ENCODE measurements at places on chromosomes 1 and 21. TPM values are rescaled to one million over a fixed set of nuclear protein-coding genes. Genes with fewer than 3 reads are reported as not detected.

DNA sequence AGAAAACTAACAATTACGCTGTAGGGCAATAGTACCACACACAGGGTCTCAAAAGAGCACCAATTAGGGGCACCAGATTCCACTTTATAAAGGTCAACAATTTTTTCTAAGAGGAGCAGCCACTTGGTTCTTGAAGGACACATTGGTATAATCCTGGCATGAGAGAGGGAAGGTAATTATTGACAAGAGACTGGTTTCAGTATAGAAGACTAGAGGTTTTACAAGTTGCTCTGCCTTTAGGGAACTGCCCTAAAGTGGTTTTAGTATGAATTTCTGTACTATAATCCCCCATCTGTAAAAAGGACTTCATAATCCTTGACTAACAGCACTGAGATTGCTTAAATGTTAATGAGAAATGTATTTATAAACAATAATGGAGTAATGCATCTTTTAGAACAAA lies 648.5 kb upstream of the PTBP2 start:
- no peaks in the 10 kb centered on the region for H3K36me3 ChIP-seq
- no peaks in the 10 kb centered on the region for H3K27me3 ChIP-seq
- no peak overlapping the region for H3K27ac ChIP-seq
- H3K4me3 ChIP-seq: no peak overlapping the region
- peaks cover 7% of the 10 kb centered on the region for H3K4me1 ChIP-seq

The SPRR2B gene
- total RNA-seq: not detected

DNA sequence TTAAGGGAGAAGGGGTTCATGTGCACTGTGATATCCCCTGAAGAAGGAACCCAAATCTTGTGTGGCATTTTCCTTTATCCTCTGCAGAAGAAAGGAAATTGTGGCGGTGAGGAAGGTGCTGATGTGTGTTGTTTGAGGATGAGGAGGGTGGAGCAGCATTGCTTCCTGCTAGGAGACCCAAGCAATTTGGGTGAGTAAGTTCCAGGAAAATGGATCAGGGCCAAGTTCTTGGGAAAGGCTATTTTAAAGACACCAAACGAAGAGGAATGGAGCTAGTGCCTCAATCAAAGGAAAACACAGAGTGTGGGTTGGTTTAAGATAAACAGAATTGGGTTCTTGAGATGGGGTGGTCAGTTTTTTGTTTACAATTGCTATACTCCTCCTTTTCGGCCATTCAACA lies 86.7 kb upstream of the MARK1 start:
- no peaks in the 10 kb centered on the region for H3K4me1 ChIP-seq
- H3K36me3 ChIP-seq: no peaks in the 10 kb centered on the region
- H3K4me3 ChIP-seq: no peak overlapping the region
- H3K27ac ChIP-seq: no peak overlapping the region
- no peak for DNase-seq

DNA sequence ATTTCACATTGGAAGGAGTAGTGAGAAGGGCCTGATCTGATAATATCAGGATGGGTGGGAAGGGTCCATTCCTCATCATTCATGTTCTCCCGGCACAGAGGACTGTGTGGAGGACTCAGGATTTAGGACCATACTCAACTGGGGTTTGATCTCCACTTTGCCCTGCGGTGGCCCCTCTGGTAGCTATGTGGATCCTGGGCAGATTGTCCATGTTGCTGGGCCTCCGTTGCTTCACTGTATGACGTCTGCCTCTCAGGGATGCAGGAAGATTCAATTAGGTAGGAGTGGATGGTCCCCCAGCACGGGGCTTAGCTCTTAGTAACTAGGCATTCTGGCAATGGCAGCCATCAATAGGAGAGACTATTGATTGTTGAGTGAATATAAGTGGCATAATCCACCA lies 2.3 kb downstream of the ETS2 start:
- H3K4me1 ChIP-seq: peaks cover 19% of the 10 kb centered on the region
- DNase-seq: no peak
- peak overlapping the region; percentile 98 for H3K27ac ChIP-seq
- H3K27me3 ChIP-seq: no peaks in the 10 kb centered on the region
- no peaks in the 10 kb centered on the region for H3K36me3 ChIP-seq
- peak overlapping the region; percentile 71 for H3K4me3 ChIP-seq

- no peak for DNase-seq
- no peaks in the 10 kb centered on the region for H3K4me1 ChIP-seq
- H3K36me3 ChIP-seq: no peaks in the 10 kb centered on the region
- no peak overlapping the region for H3K27ac ChIP-seq
- H3K27me3 ChIP-seq: no peaks in the 10 kb centered on the region
- H3K4me3 ChIP-seq: no peak overlapping the region
These were observed 93.6 kb downstream of the SNRPE start for GRCh38 chr1:203954788-203955552.

GRCh38 chr1:27116697-27117096 lies 38.2 kb downstream of the SLC9A1 start:
- no peak for DNase-seq
- H3K27ac ChIP-seq: peak overlapping the region; percentile 83
- H3K36me3 ChIP-seq: no peaks in the 10 kb centered on the region
- no peak overlapping the region for H3K4me3 ChIP-seq
- peaks cover 84% of the 10 kb centered on the region for H3K4me1 ChIP-seq

The SLAMF1 gene
- total RNA-seq: 0.16 TPM

- H3K36me3 ChIP-seq: no peaks in the 10 kb centered on the region
- no peaks in the 10 kb centered on the region for H3K4me1 ChIP-seq
- no peak for DNase-seq
- no peak overlapping the region for H3K27ac ChIP-seq
- no peaks in the 10 kb centered on the region for H3K27me3 ChIP-seq
These were observed 188.3 kb upstream of the MAP1LC3C start for GRCh38 chr1:242187171-242187570.

DNA sequence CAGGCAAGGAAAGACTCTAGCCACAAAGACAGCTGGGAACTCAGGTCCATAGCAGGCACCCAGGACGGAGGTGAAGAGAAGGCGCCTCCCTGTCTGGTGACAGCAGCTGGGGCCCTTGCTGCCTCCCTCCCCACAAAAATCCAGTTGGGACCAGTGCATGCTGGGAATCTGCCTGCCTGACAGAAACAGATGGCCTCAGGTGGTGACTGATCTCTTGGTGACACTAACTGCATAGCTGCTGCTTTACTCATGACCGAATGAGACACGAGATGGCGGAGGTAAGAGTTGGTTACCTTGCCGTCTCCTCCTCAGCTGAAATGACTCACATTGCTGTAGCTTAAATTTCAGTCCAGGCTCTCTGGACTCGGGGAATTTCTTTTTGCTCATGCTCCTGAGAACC lies 130.3 kb downstream of the FGGY start:
- H3K27me3 ChIP-seq: no peaks in the 10 kb centered on the region
- no peak overlapping the region for H3K27ac ChIP-seq
- no peak for DNase-seq
- no peak overlapping the region for H3K4me3 ChIP-seq
- peaks cover 15% of the 10 kb centered on the region for H3K4me1 ChIP-seq
- no peaks in the 10 kb centered on the region for H3K36me3 ChIP-seq
